ENCODE measurements at places on chromosomes 7 and 10. TPM values are rescaled to one million over a fixed set of nuclear protein-coding genes. Genes with fewer than 3 reads are reported as not detected.

DNA sequence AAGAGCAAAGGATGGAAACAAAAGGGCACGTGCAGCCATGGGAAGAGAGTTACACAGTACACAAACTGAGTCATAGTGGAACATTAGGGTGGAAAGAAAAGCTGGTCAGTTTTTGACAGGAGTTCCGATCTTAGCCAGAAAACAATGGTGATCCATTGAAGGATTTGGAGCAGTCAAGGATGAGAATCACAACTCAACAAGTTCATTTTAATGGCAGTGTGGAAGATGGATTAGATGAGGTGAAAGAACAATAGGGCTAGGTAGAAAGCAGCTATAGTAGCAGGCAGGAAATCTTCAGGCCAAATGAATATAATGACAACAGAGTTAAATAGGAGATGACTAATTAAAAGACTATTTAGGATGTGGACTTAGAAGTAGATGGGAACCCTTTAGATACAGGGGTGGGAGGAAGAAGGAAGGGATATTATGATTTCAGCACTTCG, 136.3 kb downstream of the DOCK4 start:
- H3K27me3 ChIP-seq, result no peaks in the 10 kb centered on the region
- H3K4me3 ChIP-seq, result no peak overlapping the region
- H3K27ac ChIP-seq, result no peak overlapping the region
- H3K4me1 ChIP-seq, result peaks cover 4% of the 10 kb centered on the region
- no peak for DNase-seq
- H3K36me3 ChIP-seq, result no peaks in the 10 kb centered on the region

SHH gene
- polyA plus RNA-seq, result 2.0 TPM

DNA sequence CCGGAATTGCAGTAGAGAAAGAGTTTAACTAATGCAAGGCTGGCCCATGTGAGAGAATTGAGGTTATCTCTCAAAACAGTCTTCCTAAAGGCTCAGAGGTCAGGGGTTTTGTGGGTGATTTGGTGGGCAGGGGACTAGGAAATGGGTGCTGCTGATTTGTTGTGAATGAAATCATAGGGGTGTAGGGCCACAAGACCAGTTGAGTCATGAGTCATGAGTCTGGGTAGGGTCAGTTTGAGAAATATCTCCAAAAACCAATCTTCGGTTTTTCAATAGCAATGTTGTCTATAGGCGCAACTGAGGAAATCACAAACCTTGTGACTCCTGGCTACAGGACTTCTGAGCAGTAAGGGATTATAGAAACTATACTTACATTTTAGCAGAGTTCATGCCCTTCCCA, 460.0 kb upstream of the NRP1 start:
- H3K4me1 ChIP-seq, result peaks cover 3% of the 10 kb centered on the region
- H3K36me3 ChIP-seq, result no peaks in the 10 kb centered on the region
- no peak overlapping the region for H3K27ac ChIP-seq
- DNase-seq, result no peak
- no peak overlapping the region for H3K4me3 ChIP-seq
- no peaks in the 10 kb centered on the region for H3K27me3 ChIP-seq

- H3K4me1 ChIP-seq, result no peaks in the 10 kb centered on the region
- no peak for DNase-seq
- H3K36me3 ChIP-seq, result no peaks in the 10 kb centered on the region
- no peak overlapping the region for H3K27ac ChIP-seq
- H3K27me3 ChIP-seq, result no peaks in the 10 kb centered on the region
- no peak overlapping the region for H3K4me3 ChIP-seq
Measured at GRCh38 chr7:128944487-128945236, 6.9 kb downstream of the IRF5 start.

GFRA1 gene
- 3.0 TPM for polyA plus RNA-seq

GRCh38 chr7:140640060-140640637, 464 bp downstream of the DENND2A start:
- no peaks in the 10 kb centered on the region for H3K36me3 ChIP-seq
- H3K27ac ChIP-seq, result peak overlapping the region; percentile 80
- DNase-seq, result peak; percentile 84
- no peaks in the 10 kb centered on the region for H3K4me1 ChIP-seq

GRCh38 chr7:84105586-84105985, 89.0 kb downstream of the SEMA3A start:
- no peaks in the 10 kb centered on the region for H3K27me3 ChIP-seq
- no peaks in the 10 kb centered on the region for H3K36me3 ChIP-seq
- no peak overlapping the region for H3K4me3 ChIP-seq

- no peaks in the 10 kb centered on the region for H3K4me1 ChIP-seq
- H3K36me3 ChIP-seq, result no peaks in the 10 kb centered on the region
- no peak overlapping the region for H3K27ac ChIP-seq
Measured at GRCh38 chr7:102047-102711, 90.2 kb upstream of the FAM20C start.

GRCh38 chr10:30095631-30096422, 36.4 kb upstream of the JCAD start:
- H3K4me1 ChIP-seq, result no peaks in the 10 kb centered on the region
- DNase-seq, result no peak
- H3K4me3 ChIP-seq, result no peak overlapping the region
- no peak overlapping the region for H3K27ac ChIP-seq
- no peaks in the 10 kb centered on the region for H3K36me3 ChIP-seq
- H3K27me3 ChIP-seq, result no peaks in the 10 kb centered on the region

DNA sequence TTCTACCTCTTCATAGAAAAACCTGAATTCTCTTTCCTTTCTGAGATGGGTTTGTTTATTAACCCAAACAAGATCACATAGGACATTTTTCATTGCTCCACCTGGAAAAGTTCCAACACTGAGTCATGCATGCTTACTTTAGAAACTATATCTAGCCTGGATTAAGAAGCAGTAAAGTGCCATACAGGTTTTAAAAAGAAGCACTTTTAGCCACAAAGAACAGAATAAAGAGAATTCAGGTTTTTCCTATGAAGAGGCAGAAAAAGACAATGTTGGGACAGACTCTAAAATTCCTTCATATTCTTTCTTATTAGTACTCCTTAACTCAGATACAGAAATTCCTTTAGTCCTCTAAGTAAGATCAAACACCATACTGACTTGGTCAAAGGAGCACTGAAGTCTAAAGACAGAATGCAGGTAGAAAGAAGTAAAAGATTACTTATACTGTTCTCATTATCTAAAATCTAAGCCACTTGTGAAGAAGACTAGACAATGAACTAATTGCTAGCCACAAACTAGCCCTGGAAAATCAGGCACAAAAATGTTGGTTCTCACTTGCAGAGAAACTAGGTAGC, 241.3 kb downstream of the ANK3 start:
- H3K4me3 ChIP-seq, result peak overlapping the region; percentile 10
- H3K27me3 ChIP-seq, result no peaks in the 10 kb centered on the region
- no peaks in the 10 kb centered on the region for H3K36me3 ChIP-seq
- DNase-seq, result no peak
- H3K27ac ChIP-seq, result peak overlapping the region; percentile 82

DNA sequence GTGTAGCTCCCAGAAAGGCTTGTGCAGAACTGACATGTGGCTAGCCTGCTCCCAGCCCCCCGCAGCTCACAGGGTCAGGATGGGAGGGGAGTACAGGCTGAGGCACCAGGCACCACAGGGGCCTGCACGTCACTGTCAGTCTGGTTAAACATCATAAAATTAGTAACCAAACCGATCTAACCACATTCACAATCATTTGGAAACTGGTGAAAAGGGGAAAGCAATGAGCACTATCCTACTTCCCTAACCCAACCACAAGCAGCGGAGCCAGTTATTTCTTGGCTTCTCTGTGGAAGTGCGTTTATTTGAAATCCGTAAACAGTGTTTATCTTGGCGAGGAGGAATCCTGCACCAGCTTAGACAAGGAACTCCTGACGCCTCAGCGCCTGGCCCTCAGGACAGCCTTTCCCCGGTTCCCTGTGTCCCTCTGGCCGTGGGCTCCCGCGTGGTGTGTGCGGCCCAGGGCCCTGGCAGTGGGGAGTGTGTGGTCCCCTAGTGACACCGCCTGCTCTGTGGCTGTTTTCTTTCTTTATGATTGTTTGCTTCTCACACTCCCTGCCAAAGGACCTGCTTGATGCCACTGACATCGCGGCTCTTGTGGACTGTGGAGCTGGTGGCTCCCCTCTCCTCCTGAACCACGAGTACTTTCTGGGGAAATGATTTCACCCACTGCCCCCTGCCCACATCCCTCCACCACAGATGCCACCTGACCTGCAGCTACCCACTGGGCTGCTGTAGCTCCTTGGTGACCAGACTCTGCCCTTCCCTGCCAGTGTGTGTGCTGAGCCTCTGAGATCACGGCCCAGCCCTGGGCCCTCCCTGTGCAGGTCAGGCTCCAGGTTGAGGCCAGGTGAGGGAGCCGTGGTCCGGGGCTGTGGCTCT, 38.0 kb downstream of the INPP5A start:
- H3K4me3 ChIP-seq, result no peak overlapping the region
- H3K36me3 ChIP-seq, result no peaks in the 10 kb centered on the region
- peaks cover 15% of the 10 kb centered on the region for H3K4me1 ChIP-seq
- DNase-seq, result peak; percentile 67

GRCh38 chr7:35816514-35816913, 15.7 kb downstream of the SEPTIN7 start:
- H3K27ac ChIP-seq, result no peak overlapping the region
- no peak overlapping the region for H3K4me3 ChIP-seq
- no peaks in the 10 kb centered on the region for H3K4me1 ChIP-seq
- no peaks in the 10 kb centered on the region for H3K36me3 ChIP-seq
- DNase-seq, result no peak

GRCh38 chr10:22486431-22486830, 141.1 kb downstream of the SPAG6 start:
- no peaks in the 10 kb centered on the region for H3K4me1 ChIP-seq
- no peak overlapping the region for H3K27ac ChIP-seq
- no peak for DNase-seq
- no peak overlapping the region for H3K4me3 ChIP-seq
- no peaks in the 10 kb centered on the region for H3K36me3 ChIP-seq

DNA sequence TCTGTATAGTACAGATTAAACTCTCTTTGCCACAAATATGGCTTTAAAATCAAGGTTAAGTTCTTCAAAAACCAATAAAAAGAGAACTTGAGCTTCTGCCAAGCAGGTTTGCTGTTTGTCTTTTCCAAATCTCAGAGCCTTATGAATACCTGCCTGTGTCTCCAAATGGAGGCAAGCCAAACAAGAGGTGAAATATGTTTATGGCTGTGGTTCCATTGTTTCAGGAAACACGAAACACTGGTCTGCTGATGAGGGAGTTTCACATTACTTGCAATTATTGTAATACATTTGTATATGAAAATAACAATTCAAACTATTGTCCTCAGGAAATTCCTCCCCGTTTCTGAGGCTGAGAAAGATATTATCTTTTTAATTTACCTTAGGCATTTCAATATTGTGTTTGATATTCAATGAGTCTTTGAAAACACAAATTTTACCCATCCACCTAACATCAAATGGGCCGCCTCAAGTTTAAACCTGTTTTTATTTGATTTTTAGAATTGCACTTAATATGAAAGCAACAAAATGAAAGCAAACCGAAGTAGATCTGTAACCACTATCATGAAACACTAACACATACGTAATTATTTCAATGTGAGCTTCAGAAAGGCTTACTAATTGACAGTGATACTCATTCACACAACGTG, 359.3 kb downstream of the HGF start:
- H3K4me1 ChIP-seq, result no peaks in the 10 kb centered on the region
- H3K4me3 ChIP-seq, result no peak overlapping the region
- no peaks in the 10 kb centered on the region for H3K27me3 ChIP-seq

GRCh38 chr10:19998482-19998881, 182.2 kb downstream of the PLXDC2 start:
- no peak for DNase-seq
- no peak overlapping the region for H3K27ac ChIP-seq
- H3K4me3 ChIP-seq, result no peak overlapping the region

DNA sequence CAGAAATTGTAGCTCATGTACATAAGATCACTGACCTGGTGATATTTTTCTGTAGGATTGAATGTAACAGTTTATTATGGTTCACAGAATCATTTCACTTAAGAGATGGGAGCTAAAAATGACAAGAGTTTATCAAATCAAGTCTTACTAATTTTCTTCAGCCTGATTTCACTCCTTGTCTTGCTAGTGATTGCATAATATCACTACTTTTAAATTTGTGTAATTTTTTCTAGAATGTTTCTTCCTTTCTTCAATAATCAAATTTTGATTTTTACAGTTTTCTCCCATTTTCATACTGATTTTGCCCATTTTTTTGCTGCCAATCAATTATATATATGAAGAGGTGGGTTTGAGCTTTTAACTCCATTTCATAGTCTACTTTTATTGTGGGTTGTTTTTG, 68.8 kb upstream of the TMEM140 start:
- H3K27ac ChIP-seq, result no peak overlapping the region
- H3K4me1 ChIP-seq, result no peaks in the 10 kb centered on the region
- no peaks in the 10 kb centered on the region for H3K27me3 ChIP-seq
- no peak overlapping the region for H3K4me3 ChIP-seq

GRCh38 chr7:29139191-29139590, 7.1 kb downstream of the CPVL start:
- peaks cover 11% of the 10 kb centered on the region for H3K4me1 ChIP-seq
- DNase-seq, result no peak
- no peaks in the 10 kb centered on the region for H3K27me3 ChIP-seq
- no peaks in the 10 kb centered on the region for H3K36me3 ChIP-seq
- no peak overlapping the region for H3K4me3 ChIP-seq
- H3K27ac ChIP-seq, result no peak overlapping the region

GRCh38 chr10:129759214-129760002, 204.7 kb downstream of the EBF3 start:
- no peaks in the 10 kb centered on the region for H3K27me3 ChIP-seq
- H3K27ac ChIP-seq, result no peak overlapping the region
- no peaks in the 10 kb centered on the region for H3K36me3 ChIP-seq
- H3K4me1 ChIP-seq, result no peaks in the 10 kb centered on the region

BAIAP2L1 gene
- polyA plus RNA-seq, result 9.6 TPM

DNA sequence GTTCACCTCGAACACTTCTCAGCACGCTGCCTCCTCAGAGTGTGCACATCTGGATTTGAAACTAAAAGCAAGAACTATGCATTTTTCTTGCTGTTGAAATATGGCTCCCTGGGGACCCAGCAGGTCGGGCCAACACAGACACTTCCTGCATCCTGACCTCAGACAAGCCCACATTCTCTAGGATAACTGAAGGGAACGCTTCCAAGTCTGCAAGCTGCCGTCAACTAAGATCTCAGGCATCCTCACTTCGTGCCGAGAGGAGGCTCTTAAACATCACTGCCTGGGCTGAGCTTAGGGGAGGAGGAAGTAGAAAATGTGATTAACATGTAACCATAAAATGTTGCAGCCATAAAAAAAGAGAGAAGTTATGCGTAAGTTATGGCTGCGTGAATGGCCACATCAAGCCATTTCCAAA, 65.5 kb downstream of the PYROXD2 start:
- no peaks in the 10 kb centered on the region for H3K4me1 ChIP-seq

EXOSC1 gene
- polyA plus RNA-seq, result 40.9 TPM

ARL3 gene
- 28.8 TPM for polyA plus RNA-seq

GRCh38 chr10:123323884-123324283, 169.7 kb downstream of the BUB3 start:
- no peaks in the 10 kb centered on the region for H3K27me3 ChIP-seq
- H3K4me1 ChIP-seq, result no peaks in the 10 kb centered on the region
- no peaks in the 10 kb centered on the region for H3K36me3 ChIP-seq
- DNase-seq, result no peak
- H3K27ac ChIP-seq, result no peak overlapping the region

BICC1 gene
- 21.0 TPM for polyA plus RNA-seq

Data from kidney (tissue), 22 donors.